Transverse colon (tissue), 4 donors: ENCODE measurements at places on chromosomes 4 and X.

DNA sequence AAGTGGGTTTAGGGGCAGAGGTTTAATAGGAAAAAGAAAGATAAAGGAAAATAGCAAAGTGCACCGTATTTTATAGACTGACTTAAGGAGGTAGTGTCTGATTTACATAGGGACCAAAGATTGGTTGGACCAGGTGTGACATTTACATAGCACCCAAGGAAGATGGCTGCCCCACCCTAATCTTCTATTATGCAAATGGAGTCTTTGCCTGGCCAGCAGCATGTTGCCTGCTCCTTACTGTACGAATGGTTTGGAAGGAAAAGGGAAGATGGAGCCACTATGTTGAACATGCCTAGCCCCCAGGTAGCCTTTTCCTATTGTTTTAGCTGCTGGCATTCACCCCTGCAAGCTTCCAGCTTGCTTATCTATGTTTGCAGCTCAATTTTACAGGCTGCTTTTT, 146.2 kb upstream of the PDE5A start:
- no peak overlapping the region for H3K4me3 ChIP-seq
- no peaks in the 10 kb centered on the region for H3K36me3 ChIP-seq
- H3K27me3 ChIP-seq: no peaks in the 10 kb centered on the region
- no peak for DNase-seq
- H3K4me1 ChIP-seq: no peaks in the 10 kb centered on the region
- H3K27ac ChIP-seq: no peak overlapping the region

- H3K4me3 ChIP-seq: no peak overlapping the region
- peak; percentile 15 for DNase-seq
- no peaks in the 10 kb centered on the region for H3K36me3 ChIP-seq
- no peaks in the 10 kb centered on the region for H3K27me3 ChIP-seq
- no peaks in the 10 kb centered on the region for H3K4me1 ChIP-seq
These were observed 44.1 kb downstream of the PPM1K start for GRCh38 chr4:88240297-88240714.

DNA sequence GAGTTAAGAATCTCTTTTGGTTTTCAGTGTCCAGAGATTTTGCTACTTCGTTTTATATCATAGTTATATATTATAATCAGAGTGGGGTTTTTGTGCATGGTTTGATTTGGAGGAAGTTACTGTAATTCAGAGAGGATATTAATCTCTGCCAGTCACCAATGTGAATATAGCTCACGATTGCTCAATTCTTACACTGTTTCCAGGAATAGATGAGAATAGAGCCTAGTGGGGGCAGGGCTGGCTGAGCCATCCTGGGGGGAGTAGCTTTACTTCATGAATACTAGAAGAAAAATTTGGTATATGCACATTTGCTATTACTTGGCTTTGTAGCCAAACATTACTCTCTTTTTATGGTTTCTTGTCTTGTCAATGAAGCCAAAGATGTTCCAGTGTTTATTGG, 60.9 kb upstream of the TRPC3 start:
- H3K27ac ChIP-seq: no peak overlapping the region
- H3K27me3 ChIP-seq: no peaks in the 10 kb centered on the region

DNA sequence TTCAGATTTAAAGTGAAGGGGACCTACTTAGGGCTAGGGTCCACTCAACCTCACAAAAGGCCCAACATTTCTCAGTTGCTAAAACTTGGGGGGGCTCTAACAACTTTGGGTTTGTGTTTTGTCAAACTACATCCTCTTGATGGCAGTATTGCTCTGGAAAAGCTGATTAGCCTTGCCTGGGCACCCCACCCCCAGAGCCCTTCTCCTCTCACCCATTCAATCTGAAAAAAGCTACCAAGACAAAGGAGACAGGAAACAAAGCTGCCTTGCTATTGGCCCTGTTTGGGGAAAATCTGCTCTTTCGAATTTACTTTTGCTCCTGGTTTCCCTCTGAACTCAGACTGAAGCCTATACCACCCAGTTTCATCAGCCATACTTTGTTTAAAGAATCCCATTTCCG, 195.2 kb upstream of the STK26 start:
- H3K27ac ChIP-seq: no peak overlapping the region
- no peaks in the 10 kb centered on the region for H3K27me3 ChIP-seq
- DNase-seq: no peak
- no peak overlapping the region for H3K4me3 ChIP-seq
- H3K4me1 ChIP-seq: no peaks in the 10 kb centered on the region

DNA sequence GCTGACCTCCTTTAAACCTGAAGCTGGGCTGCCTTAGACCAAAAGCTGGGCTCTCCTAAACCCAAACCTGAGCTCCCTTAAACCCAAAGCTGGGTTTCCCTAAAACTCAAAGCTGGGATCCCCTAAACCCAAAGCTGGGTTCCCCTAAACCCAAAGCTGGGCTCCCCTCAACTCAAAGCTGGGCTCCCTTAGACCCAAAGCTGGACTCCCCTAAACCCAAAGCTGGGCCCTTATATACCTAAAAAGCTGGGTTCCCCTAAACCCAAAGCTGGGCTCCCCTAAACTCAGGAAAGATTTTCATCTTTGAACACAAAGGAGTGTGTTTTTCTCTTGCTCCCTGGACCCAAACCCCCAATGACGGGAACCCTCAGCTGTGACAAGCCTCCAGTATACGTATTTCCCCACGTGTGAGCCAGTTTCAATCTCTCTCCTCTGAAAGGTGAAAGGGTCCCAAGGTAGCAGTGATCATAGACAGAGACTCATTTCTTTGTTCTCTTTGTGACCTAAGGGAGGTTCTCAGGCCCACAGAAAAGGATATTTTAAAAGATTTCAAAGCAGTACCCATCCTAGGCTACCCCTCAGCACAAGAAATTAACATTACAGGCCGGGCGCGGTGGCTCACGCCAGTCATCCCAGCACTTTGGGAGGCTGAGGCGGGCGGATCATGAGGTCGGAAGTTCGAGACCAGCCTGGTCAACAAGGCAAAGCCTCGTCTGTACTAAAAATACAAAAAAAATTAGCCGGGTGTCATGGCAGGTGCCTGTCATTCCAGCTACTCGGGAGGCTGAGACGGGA, 31.3 kb upstream of the ASMTL start:
- DNase-seq: no peak
- no peaks in the 10 kb centered on the region for H3K27me3 ChIP-seq
- H3K27ac ChIP-seq: no peak overlapping the region
- H3K36me3 ChIP-seq: no peaks in the 10 kb centered on the region

- H3K27ac ChIP-seq: no peak overlapping the region
- H3K4me3 ChIP-seq: no peak overlapping the region
- no peaks in the 10 kb centered on the region for H3K27me3 ChIP-seq
These were observed 5.6 kb upstream of the BANK1 start for GRCh38 chr4:101784957-101785356.

DNA sequence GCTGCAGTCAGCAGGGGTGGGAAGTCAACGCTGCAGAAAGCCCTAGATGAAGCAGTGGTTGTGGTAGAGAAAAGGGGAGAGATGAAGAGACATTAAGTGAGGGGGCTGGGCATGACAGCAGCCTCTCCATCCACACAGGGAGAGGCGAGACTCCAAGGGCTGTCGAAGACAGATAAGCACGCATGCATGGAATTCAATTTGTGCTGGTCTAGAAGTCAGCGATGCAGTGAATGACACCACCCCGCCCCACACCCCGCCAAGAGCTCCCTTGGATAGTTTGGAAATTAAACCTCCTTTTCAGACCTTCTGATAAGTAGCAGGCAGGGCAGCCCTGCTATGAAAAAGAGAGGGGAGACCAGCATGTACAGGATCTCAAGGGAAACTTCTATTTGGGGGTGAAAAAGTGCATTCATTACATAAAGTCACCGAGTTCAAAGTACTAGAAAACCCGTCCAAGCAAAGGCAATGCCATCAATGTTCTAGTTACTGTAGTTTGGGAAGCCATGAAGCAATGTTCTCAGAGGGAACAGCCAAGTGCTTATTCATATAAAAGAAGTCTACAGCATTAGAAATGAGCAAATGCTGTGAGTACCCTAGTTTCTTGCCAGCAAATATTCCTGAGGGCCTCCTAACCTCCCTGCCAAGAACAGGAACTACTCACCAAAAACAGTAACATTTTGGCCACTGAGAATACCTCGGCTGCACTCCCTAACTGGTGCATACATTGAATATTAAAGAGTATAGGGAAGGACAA, 152.3 kb upstream of the ANXA10 start:
- no peaks in the 10 kb centered on the region for H3K4me1 ChIP-seq
- H3K36me3 ChIP-seq: no peaks in the 10 kb centered on the region
- DNase-seq: no peak
- no peak overlapping the region for H3K4me3 ChIP-seq
- no peaks in the 10 kb centered on the region for H3K27me3 ChIP-seq
- no peak overlapping the region for H3K27ac ChIP-seq

- DNase-seq: no peak
- H3K4me3 ChIP-seq: peak overlapping the region; percentile 77
- no peaks in the 10 kb centered on the region for H3K27me3 ChIP-seq
- no peaks in the 10 kb centered on the region for H3K36me3 ChIP-seq
- peak overlapping the region; percentile 97 for H3K27ac ChIP-seq
These were observed 2.4 kb downstream of the ANKRD50 start for GRCh38 chr4:124710015-124710741.

- H3K36me3 ChIP-seq: no peaks in the 10 kb centered on the region
- H3K27ac ChIP-seq: no peak overlapping the region
- H3K4me3 ChIP-seq: no peak overlapping the region
- no peaks in the 10 kb centered on the region for H3K27me3 ChIP-seq
These were observed 174.6 kb downstream of the PRR32 start for GRCh38 chrX:126994032-126994600.

DNA sequence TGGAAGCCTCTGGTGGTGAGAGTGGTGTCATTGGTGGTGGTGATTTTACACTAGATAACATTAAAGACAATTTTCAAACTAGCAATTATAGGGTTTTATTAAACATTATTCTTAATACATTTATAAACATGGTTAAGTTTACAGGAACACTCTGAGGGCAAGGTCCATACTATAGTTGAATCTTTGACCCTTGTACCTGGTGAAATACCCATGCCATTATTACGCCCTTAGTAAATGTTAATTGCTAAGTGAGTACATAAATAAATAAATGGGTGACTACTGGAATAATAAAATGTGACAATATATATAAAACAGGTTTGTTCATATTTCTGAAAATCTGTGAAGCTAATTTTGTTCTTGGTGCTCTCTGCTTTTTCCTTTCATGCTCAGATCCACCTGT, 13.6 kb upstream of the CLNK start:
- DNase-seq: no peak
- no peaks in the 10 kb centered on the region for H3K27me3 ChIP-seq
- peaks cover 8% of the 10 kb centered on the region for H3K4me1 ChIP-seq

- H3K27me3 ChIP-seq: no peaks in the 10 kb centered on the region
- H3K4me1 ChIP-seq: no peaks in the 10 kb centered on the region
- H3K27ac ChIP-seq: no peak overlapping the region
- H3K4me3 ChIP-seq: no peak overlapping the region
- DNase-seq: no peak
These were observed 84.3 kb downstream of the CNGA2 start for GRCh38 chrX:151818828-151819227.
